ENCODE measurements at places on chromosomes 12 and 14. TPM values are rescaled to one million over a fixed set of nuclear protein-coding genes. Genes with fewer than 3 reads are reported as not detected.

The ACSM4 gene
- total RNA-seq = not detected

The NRIP2 gene
- total RNA-seq = not detected

- no peak overlapping the region for H3K4me3 ChIP-seq
- peaks cover 20% of the 10 kb centered on the region for H3K27me3 ChIP-seq
- no peak for DNase-seq
- peaks cover 7% of the 10 kb centered on the region for H3K4me1 ChIP-seq
- H3K36me3 ChIP-seq = no peaks in the 10 kb centered on the region
These were observed 22.2 kb downstream of the MANSC1 start for GRCh38 chr12:12327802-12328201.

DNA sequence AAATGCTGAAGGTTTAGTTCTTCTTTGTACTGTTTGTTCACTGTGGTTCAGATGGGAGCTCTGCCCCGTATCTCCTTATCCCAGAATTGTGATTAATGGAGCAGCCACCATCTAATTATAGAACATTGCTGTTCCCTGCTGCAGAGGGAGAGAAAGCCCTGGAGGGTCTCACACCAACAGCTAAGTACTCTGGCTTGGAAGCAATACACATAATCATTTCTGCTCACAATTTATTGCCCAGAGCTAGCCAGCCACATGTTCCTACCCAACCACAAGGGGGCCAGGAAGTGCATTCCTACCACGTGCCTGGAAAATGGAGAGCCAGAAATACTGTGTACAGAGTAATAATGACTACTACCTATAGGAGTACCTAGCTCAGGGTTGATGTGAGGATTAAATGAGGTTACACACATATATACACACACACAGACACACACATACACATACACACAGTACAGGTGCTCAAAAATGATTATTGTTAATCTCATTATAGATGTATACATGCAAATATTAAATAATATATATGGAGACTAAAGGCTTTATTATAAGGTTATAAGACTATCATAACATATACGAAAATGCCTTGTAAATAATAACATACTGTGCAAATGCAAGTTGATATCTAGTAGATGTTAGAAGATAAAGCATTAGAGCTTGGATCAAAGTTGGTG is 22.3 kb downstream of the MSRB3 start:
- DNase-seq = no peak
- H3K36me3 ChIP-seq = no peaks in the 10 kb centered on the region
- no peaks in the 10 kb centered on the region for H3K4me1 ChIP-seq
- no peak overlapping the region for H3K4me3 ChIP-seq
- peaks cover 41% of the 10 kb centered on the region for H3K27me3 ChIP-seq
- no peak overlapping the region for H3K27ac ChIP-seq

The KRT6A gene
- total RNA-seq = not detected

DNA sequence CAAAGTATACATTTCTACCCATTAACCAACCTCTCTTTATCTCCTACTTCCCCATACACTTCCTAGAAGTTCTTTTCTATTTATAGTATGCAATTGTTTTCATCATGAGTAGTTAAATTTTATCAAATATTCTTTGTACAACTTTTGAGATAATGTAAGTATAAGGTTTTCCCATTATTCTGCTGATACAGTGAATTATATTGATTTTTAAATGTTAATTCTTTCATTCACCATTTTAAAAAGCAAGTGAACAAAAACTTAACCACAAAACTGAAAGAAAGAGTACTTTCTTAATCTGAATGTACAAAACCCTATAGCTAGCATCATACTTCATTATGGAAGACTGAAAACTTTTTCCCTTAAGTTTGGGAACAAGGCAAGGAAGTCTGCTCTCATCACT is 9.5 kb upstream of the SLCO1B3 start:
- no peaks in the 10 kb centered on the region for H3K36me3 ChIP-seq
- no peak for DNase-seq
- no peak overlapping the region for H3K4me3 ChIP-seq
- H3K27me3 ChIP-seq = no peaks in the 10 kb centered on the region
- H3K4me1 ChIP-seq = no peaks in the 10 kb centered on the region
- no peak overlapping the region for H3K27ac ChIP-seq

The IFNG-AS1 gene
- total RNA-seq = 2.7 TPM

- H3K27me3 ChIP-seq = no peaks in the 10 kb centered on the region
- peaks cover 20% of the 10 kb centered on the region for H3K36me3 ChIP-seq
- no peak overlapping the region for H3K4me3 ChIP-seq
- H3K4me1 ChIP-seq = peaks cover 52% of the 10 kb centered on the region
- DNase-seq = no peak
These were observed 38.2 kb upstream of the SYCP3 start for GRCh38 chr12:101777485-101777884.

The STX2 gene
- total RNA-seq = 16.4 TPM

DNA sequence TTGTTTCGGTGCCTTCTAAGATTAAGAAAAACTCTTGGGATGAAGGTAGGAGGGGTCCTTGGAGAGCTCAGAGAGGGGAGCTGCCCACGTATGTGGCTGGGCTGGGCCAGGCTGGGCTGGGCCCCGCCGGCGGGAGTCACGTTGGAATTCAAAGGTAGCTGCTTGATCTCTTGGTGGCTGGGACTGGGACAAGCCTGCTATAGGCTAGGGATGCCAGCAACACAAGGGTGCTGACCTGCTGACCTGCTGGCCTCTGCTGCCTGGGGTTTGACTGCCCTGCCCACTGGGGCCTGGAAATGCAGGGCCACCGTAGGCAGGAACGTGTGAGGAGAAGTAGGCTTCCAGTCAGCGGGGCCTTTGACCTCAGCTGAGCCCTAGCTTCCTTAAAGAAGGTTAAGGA is 52.8 kb upstream of the GTF2A1 start:
- H3K27ac ChIP-seq = no peak overlapping the region
- H3K4me3 ChIP-seq = no peak overlapping the region
- H3K27me3 ChIP-seq = peaks cover 4% of the 10 kb centered on the region
- DNase-seq = no peak
- H3K4me1 ChIP-seq = no peaks in the 10 kb centered on the region
- no peaks in the 10 kb centered on the region for H3K36me3 ChIP-seq

DNA sequence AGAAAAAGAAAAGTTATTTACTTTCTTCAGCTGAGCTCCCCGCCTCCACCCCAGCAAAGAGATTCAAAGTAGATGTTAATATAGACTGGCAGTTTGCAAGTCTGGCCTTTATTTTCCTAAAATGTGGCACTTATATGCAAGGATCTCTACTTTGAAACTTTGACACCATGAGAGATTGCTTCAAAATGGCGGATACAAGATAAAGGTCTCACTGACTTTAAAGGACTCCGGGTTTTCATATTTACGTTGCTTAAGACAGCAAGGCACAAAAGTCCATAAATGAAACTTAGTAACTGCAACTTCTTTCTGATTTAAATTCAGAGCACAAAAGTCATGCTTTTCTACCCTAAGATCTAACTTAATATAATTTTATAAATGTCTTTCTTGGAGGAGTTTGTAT is 3.5 kb downstream of the OTX2 start:
- peaks cover 69% of the 10 kb centered on the region for H3K27me3 ChIP-seq
- H3K4me3 ChIP-seq = no peak overlapping the region
- DNase-seq = no peak
- peaks cover 32% of the 10 kb centered on the region for H3K36me3 ChIP-seq

The ABCC9 gene
- not detected for total RNA-seq

DNA sequence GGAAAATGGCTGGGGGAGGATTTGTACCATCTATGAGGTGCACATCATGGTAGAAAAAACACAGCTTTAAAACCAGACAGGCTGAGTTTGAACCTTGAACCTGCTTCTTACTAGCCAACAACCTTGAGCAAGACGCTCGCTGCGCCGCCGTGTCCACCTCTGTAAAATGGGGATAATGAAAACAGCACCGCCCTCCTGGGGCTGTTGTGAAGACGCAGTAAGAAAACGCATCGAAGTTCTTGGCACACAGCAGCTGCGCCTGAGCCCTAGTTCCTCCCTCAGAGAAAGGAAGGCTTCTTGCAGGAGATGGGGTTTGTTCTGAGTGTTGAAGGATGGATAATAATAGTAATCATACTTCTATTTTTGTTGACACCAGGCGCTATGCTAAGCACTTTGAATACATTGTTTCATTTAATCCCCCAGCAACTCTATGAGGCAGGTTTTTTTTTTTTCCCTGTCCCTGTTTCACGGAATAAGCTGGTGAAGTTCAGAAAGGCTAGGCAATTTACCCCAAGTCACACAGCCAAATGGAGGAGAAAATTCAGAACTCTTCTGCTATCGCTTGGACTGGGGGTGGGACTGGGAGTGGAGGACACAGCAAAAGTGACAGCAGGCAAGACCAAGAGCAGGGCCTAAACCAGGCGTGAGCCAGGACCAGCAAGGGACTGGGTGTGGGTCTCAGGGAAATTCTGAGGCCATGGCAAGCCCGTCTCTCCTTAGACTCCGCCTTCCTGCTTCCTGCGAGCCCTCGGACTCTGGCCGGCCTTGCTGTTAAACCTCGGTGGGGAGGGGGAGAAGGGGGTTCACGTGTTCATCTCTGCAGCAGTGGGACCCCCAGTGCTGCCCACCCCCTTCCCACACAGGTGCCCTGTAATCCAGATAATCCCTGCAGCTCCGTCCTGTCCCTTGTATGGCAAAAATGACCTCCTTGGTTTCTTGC is 97.5 kb downstream of the LRRC74A start:
- H3K27ac ChIP-seq = no peak overlapping the region
- no peaks in the 10 kb centered on the region for H3K27me3 ChIP-seq
- H3K4me3 ChIP-seq = no peak overlapping the region
- H3K36me3 ChIP-seq = no peaks in the 10 kb centered on the region
- peaks cover 23% of the 10 kb centered on the region for H3K4me1 ChIP-seq
- DNase-seq = no peak

The PRICKLE1 gene
- not detected for total RNA-seq

The IQSEC3 gene
- total RNA-seq = 1.1 TPM

The MORN3 gene
- 0.17 TPM for total RNA-seq

GRCh38 chr12:88238406-88238805 is 96.3 kb downstream of the TMTC3 start:
- no peak for DNase-seq
- no peak overlapping the region for H3K27ac ChIP-seq
- H3K4me1 ChIP-seq = peaks cover 18% of the 10 kb centered on the region
- no peaks in the 10 kb centered on the region for H3K36me3 ChIP-seq

- DNase-seq = no peak
- H3K27ac ChIP-seq = no peak overlapping the region
- no peak overlapping the region for H3K4me3 ChIP-seq
- no peaks in the 10 kb centered on the region for H3K36me3 ChIP-seq
- H3K4me1 ChIP-seq = no peaks in the 10 kb centered on the region
- H3K27me3 ChIP-seq = no peaks in the 10 kb centered on the region
These were observed 40.7 kb downstream of the LRRIQ1 start for GRCh38 chr12:85076688-85077430.

- H3K27me3 ChIP-seq = peaks cover 14% of the 10 kb centered on the region
- peaks cover 15% of the 10 kb centered on the region for H3K36me3 ChIP-seq
- no peak overlapping the region for H3K4me3 ChIP-seq
- no peak for DNase-seq
These were observed 65.6 kb downstream of the AMN start for GRCh38 chr14:102988054-102988453.

- peak; percentile 92 for DNase-seq
- H3K27ac ChIP-seq = peak within 1 kb of the TSS; percentile 99
- peaks cover 62% of the 10 kb centered on the region for H3K4me1 ChIP-seq
- H3K36me3 ChIP-seq = peaks cover 30% of the 10 kb centered on the region
- H3K27me3 ChIP-seq = no peaks in the 10 kb centered on the region
These were observed at the start of gene CRACR2A for GRCh38 chr12:3752741-3753486. TSS of gene CRACR2A (minus strand) at chr12:3753109. CDS start at chr12:3696999, 56,110 bp downstream.

GRCh38 chr12:120892265-120892664 is 11.9 kb downstream of the SPPL3 start:
- no peaks in the 10 kb centered on the region for H3K36me3 ChIP-seq
- no peak overlapping the region for H3K27ac ChIP-seq
- no peaks in the 10 kb centered on the region for H3K27me3 ChIP-seq
- peaks cover 33% of the 10 kb centered on the region for H3K4me1 ChIP-seq

Data from natural killer cell treated with Interleukin-12 subunit alpha and Interleukin-12 subunit beta and Interleukin-15 and Interleukin-18, amount 100 ng/mL, for 72 hours (primary cell).